Fibroblast of villous mesenchyme (primary cell): ENCODE measurements at places on chromosomes 12 and 14.

GRCh38 chr12:1668833-1669543 is 21.9 kb upstream of the ADIPOR2 start:
- peak; percentile 47 for DNase-seq

GRCh38 chr14:88025313-88025712 is 20.4 kb downstream of the GPR65 start:
- no peak for DNase-seq

DNA sequence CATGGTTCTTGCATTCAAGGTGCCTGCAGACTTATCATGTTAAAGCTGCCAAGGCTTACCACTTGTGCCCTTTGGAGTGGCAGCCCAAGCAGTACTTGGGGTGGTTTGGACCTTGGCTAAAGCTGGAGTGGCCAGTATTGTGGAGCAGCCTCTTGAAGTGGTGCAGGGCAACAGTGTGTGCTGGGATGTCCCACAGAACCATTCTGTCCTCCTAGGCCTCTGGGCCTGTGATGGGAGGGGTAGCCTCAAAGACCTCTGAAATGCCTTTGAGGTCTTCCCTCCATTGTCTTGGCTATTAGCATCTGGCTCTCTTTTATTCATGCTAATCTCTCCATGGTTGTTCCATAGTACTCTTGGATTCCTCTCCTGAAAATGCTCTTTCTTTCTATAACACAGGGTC is 78.2 kb upstream of the SLC24A4 start:
- DNase-seq: no peak

DNA sequence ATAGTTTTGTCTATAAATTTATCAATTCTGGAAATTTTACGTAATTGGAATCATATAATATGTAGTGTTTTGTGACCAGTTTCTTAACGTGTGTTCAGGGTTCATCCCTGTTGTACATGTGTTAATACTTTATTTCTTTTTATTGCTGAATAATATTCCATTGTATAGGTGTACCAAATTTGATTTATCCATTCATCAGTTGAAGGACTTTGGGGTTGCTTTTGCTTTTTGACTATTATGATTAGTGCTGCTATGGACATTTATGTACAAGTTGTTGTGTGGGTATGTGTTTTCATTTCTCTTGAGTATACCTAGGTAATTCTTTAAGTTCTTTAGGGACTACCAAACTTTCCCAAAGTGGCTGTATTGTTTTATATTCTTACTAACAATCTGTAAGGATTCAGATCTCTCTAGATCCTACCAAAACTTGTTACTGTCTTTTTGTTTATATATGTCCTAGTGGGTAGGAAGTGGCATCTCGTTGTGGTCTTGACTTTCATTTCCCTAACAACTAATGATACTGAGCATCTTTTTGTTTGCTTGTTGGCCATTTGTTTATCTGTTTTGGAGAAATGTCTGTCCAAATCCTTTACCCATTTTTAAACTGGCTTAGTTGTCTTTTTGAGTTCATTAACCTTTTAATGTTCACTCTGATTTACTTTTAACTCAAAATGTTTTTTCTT is 14.9 kb downstream of the VRK1 start:
- no peak for DNase-seq

GRCh38 chr12:47602325-47602724 is 103.5 kb downstream of the RPAP3 start:
- no peak for DNase-seq

DNA sequence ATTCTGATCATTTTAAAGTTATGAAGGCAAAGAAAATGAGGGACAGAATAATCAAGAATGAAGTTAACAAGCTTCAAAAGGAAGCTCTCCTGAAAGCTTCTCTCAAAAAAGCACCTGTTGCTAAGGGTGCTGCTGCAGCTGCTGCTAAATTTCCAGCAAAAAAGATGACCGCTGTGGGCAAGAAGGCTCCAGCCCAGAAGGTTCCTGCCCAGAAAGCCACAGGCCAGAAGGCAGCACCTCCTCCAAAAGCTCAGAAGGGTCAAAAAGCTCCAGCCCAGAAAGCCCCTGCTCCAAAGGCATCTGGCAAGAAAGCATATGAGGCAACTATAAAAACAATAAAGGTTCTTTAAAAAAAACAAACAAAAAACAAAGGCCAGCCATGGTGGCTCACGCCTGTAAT is 52.7 kb upstream of the NR2C1 start:
- no peak for DNase-seq

- DNase-seq: no peak
These were observed 31.2 kb downstream of the IL31 start for GRCh38 chr12:122142857-122143256.

DNA sequence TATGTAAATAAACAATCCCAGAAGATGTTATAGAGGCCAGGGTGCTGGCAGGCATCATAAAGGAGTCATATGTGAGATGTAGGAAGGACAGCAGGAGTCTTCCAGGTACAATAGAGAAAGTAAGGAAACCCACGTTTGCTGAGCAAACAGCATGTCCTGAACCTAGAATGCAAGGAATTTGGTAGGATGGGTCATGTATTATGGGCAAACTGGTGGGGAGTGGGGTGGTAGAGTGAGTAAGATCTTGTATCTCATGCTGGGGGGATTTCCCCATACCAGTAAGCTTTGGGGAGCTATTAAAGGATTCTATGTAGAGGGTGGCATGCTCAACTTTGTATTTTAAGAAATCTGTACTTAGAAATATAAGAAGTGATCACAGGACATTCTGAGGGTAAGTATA is 41.0 kb downstream of the CDKL1 start:
- DNase-seq: no peak

DNA sequence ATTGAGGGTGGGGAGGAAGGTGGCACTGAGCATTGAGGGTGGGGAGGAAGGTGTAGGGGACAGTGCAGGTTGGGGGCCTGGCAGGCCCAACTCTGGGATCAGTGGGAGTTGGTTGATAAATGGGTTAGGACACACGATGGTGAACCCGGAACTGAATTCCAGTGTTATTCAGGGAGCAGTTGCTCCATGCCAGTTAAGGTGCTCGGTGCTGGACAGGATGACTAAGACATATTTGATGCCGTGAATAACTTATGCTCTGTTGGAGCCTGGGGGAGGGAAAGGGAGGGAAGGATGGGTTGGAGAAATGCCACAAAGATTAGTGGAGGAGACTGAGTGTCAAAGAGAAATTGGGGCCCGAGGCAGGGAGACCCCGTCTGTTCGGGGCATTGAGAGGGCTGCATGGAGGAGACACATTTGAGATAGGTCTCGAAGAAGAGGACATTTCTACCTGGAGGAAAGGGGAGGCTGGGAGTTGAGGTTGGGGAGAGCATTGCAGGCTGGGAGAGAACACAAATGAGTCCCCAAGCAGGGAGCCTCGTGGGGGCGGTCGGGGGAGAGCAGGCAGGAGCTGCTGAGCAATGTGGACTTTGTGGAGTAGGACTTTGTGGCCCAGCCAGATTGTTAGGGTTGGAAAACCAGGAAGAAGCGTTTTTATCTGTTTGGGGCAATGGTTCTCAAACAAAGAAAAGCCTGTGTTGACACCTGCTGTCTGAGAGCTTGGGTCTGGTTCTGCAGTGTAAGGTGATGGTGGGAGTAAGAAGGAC is 65.3 kb downstream of the IQSEC3 start:
- no peak for DNase-seq

DNA sequence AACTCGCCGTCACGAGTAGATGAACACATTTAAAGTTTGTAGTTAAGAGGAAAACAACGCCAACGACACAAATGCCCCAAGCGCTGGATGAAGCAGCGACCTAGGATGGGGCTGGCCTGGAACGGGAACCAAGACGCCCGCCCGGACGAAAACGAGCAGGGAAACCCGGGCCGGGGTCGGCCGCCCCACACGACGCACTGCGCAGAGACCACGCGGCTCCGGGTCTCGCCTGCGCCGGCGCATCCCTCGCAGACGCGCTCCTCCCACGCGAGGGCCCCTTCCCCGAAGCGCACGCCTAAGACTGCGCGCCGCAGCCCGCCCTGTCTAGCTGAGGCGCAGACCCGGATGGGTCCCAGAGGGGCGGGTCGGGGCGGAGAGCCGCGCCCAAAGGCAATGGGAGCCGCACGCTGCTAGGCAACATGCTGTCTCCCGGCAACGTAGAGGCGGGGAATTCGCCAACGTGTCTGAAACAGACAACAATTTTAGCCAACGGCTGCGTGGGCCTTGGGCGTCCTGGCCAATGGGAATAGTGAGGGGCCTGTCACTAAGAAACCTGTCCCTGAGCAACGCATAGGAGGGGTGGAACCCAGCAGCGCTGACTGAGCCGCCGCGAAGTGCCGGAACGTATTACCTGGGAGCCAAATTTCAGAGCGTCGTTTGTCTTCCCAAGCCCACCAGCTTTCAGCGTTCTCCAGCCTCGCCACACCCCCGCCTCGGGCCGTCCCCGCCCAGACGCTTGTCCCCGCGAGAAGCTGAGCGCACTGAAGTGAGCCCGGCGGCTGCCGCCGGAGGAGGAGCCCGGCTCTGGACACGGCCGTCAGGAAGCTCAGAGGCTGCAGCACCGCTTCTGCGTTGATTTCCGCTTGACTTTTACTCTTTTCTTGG is 21.0 kb upstream of the CHFR start:
- DNase-seq: peak; percentile 99

- DNase-seq: no peak
These were observed 86.0 kb downstream of the TPH2 start for GRCh38 chr12:72024613-72025012.

GRCh38 chr12:25924491-25925001 is 33.9 kb upstream of the RASSF8 start:
- DNase-seq: peak; percentile 25

- DNase-seq: no peak
These were observed 11.2 kb downstream of the POLE start for GRCh38 chr12:132675757-132676432.

DNA sequence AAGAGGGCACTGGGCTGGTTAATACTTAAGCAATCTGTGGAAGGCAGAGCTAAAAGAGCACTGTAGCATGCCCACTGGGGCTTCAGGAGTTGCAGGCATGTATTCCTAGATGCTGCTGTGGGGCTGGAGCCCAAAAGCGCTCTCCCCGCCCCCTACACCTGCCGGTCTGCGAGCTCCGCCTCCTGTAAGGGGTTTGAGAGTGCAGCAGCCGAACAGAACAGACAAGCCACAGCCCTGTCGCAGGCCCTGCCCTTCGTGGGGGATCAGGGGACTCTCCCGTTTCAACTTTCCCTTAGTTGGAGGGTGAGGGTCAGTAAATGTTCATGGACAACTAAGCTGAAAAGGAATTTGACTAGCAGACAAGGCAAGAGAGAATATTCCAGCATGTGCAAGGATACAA is 17.6 kb downstream of the SLC38A6 start:
- no peak for DNase-seq

DNA sequence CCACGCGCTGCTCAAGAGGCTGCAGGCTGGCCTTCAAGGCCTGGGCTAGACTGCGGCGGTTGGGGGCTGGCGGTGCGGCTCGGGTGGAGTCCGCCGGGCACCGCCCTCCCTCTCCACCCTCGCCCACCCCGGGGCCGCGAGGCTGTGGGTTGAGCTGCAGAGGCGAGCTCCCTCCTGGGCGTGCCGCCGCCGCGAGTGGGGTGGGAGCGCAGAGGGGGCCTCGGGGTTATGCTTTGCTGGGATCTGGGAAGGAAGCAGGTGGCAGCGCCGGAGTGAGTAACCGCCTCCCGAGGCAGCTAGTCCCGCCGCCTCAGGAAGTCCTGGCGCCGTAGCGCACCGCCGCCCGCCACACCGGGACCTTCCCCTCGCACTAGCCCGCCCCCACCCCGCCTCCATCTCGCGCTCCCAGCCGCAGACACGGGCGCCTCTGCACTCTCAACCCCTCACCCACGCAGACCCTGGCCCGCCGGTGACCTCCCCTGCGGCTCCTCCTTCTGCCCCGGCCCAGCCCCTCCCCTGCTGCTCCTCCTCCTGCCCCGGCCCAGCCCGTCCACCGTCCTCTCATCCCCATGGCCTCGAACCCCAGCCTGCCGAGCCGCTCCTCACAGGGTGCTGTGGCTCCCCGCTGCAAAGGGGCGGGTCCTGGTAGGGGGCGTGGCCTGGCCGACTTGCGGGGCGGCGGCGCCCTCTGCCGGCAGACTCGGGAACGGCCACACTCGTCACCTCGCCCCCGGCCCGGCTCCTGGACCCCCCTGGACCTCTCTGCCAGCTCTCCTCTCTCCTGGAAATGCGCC is 16.6 kb downstream of the TAMALIN start:
- DNase-seq: peak; percentile 69

GRCh38 chr12:8816448-8817050 is 5.9 kb upstream of the A2ML1 start:
- no peak for DNase-seq

DNA sequence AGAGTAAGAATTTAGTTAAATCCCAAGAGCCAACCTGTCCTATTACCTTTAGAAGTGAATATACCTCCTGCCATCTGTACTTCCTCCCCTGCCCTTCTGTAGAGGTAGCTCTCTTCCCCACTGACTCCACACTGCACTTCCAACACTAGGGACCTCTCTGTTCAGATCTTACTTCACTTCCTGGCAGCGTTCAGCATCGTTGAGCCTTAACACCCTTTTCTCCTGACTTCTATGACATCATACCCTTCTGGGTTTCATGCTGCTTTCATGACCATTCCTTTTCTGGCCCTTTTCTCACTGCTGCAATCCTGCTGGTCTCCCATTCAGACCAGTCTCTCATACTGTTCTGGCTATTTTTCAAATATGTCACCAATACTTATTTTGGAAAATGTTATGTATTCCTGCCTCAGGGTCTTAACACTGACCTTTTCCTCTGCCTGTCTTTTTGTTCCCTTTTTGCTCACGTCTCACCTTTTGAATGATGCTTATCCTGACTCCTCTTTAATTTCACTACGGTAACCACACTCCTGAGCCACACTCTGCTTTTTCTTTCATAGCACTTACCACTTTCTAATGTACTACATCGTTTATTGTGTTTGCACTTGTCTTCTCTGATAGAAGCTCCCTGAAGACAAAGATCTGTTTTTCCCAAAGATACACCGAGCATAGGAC is 67.6 kb downstream of the PLEKHA5 start:
- DNase-seq: peak; percentile 39

DNA sequence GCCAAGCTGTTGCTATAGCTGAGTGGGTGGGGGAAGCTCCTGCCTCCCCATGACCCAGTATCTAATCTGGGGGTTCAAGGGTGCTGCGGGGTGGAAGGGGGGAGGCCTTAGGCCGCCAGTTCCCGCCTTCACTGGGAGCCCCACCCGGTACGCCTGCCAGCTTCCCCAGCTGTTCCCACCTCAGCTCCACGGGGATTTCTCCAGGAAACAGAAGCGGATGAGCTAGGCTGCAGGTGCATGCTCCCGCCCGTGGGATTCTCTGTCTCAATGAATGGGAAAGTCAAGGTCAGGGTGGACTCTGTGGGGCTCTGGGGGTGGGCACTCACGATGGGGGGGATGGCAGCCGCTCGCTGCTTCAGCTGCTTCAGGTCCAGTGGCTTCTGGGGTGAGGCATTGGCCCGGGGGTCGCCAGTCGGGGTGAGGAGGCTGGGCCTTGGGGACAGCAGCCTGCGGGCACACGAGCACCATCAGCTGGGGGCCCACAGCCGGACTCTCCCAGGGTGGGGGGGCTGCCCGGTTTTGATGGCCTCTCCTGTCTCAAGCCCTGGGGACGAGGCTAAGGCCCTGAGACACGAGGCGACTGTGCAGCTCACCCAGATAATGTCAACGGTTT is 68.6 kb downstream of the RFLNA start:
- no peak for DNase-seq

- DNase-seq: no peak
These were observed 224.3 kb downstream of the SLC41A2 start for GRCh38 chr12:104733717-104734175.
